ENCODE measurements at places on chromosomes 2 and 18. TPM values are rescaled to one million over a fixed set of nuclear protein-coding genes. Genes with fewer than 3 reads are reported as not detected.

GRCh38 chr2:145599756-145600155 lies 1079.8 kb upstream of the ZEB2 start:
- DNase-seq = no peak

- peak; percentile 40 for DNase-seq
These were observed 84.5 kb downstream of the POU3F3 start for GRCh38 chr2:104938231-104938941.

- no peak for DNase-seq
These were observed 300.4 kb upstream of the TNP1 start for GRCh38 chr2:217160103-217160743.

- DNase-seq = no peak
These were observed 68.6 kb downstream of the DHRS9 start for GRCh38 chr2:169137924-169138323.

DNA sequence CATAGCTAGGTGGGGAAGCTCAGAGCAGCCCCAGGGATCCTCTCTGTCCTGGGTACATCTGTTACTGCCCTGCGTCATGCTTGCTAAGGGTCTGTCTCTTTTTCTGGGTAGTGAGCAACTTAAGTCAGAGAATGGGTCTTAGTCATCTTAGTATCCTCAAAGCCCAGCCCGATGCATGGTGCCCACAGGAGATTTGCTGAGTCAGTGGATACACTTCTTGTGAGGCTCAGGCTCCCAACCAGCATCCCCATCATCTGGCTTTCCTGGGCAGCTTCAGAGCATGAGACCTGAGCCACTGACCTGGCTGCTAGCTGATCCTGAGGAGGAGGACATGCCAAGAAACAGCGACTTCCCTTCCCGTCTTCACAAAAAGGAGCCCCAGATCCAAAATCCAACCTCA lies 10.0 kb downstream of the FOXI3 start:
- DNase-seq = no peak

DNA sequence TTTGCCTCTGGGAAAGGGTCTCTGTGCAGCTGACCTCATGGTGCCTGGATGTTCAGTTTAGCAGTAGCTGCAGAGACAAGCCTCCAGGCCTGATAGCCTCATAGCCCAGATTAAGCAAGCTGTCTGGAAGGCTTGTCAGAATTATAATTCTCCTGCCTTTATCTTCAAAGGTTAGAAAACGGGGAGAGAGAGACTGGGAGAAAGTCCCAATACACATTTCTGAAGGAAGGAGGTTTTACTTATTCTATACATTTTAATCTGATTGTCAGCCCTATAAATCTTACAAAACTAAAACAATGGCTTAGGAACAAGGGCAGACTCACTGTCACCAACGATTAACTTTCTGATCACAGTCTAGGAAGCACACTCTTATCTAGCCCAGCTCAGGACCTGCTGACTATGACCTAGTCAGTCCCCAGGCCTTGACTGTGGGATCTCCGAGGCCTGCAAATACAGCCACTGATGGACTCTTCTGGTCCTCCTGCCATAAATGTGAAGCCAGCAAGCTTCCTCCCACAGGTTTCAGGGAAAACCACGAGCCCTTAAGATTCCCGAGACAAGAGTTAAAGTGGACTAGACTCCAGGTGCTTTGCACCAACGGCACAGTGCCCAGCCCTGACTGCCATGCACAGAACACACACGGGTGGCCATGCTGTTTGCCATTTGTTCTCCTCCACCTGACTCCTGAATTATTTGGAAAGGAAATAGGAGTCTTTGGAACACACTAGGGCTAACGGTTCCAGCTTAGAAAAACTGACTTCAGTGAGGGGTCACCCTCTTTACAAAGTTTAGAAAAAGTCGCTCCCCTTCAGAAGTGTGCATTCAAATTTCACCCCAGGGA lies 111.4 kb upstream of the SMAD7 start:
- no peak for DNase-seq

GRCh38 chr2:194556629-194557028 lies 1100.4 kb upstream of the SLC39A10 start:
- DNase-seq = no peak

GRCh38 chr2:180559771-180560170 lies 420.6 kb upstream of the UBE2E3 start:
- no peak for DNase-seq

DNA sequence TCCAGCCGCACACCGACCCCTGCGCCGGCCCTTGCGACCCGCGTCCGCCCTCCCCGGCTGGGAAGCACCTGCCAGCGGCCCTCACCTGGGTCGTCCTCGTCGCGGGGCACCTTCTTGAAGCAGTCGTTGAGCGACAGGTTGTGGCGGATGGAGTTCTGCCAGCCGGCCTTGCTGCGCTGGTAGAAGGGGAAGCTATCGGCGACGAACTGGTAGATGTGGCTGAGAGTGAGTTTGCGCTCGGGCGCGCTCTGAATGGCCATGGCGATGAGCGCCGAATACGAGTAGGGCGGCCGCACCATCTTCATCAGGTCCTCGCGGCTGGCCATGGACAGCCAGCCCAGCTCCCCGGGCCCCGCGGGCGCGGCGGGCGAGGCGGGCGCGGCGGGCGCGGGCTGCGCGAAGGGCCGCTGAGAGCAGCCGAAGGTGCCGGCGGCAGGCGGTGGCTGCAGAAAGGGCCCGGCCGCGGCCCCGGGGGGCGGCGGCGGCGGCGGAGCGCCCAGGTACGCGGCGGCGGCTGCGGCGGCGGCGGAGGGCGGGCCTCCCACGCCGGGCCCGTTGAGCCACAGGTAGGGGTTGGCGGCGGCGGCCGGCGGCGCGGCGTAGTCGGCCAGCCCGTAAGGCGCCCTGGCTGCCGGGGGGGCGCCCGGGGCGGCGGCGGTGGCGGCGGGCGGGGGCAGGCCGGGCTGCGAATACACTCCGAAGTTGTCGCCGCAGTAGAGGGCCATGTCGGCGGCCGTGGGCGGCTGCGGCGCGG lies 505 bp downstream of the FOXI3 start:
- DNase-seq = no peak

GRCh38 chr18:56089612-56090258 lies 501.7 kb upstream of the TCF4 start:
- no peak for DNase-seq

GRCh38 chr2:3631161-3631850 lies 26.7 kb upstream of the ALLC start:
- no peak for DNase-seq

- DNase-seq = no peak
These were observed 124.9 kb downstream of the RDH14 start for GRCh38 chr2:18435426-18436037.

DNA sequence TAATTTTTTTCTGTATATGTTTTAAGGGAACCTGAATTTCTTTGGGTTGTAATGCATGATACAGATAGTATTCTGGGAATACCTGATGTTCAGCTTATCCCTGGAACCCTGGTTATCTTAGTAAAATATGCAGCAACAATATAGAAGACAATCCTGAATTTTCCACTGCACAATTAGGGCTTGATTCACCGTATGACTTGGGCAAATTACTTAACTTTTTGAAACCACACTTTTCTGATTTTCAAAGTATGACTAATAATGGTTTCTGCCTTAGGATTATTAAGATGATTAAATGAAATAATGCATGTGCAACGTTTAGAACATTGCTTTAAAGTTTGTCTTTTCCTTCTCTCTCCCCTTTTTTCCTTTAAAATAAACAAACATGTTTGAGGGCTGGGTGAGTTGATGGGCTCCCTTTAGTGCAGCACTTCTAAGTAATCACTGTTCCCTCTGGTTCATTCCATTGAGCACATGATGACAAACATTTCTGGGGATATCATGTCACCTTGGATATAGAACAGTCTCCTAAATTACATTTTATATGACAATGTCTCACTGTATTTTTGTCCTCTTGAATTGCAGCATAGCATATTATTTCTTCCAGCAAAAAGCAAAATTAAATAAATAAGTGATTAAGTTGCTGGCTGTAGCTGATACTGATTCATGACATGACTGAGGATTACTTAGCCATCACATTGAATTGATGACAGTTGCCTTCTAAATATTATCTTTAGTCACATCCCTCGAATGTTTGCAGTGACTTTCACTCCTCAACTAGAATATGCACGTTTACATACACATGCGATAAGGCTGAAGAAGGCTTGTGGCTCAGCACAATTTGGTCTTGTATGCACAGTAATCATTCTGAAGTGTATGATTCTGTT lies 254.5 kb downstream of the NEDD4L start:
- DNase-seq = no peak

GRCh38 chr2:234345921-234346320 lies 151.0 kb downstream of the ARL4C start:
- no peak for DNase-seq

DNA sequence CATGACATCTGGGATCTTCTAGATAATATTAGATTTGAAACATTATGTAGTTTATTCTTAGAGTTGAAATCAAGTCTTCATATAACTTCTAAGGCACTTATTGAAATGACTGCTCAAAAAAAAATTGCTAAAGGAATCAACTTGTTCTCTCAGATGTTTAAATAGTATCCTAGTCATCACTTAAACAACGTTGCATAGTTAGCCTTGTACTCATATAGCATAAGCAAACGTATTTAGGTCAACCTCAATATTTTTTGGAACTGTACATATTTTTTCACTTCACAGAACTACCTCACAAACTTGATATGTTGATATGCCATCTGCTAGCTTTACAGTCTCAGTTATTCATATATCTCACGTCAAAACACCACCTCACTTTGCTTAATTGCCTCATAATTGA lies 47.1 kb upstream of the CREB1 start:
- DNase-seq = no peak

GRCh38 chr18:31634331-31634713 lies 42.6 kb downstream of the TTR start:
- DNase-seq = no peak

DNA sequence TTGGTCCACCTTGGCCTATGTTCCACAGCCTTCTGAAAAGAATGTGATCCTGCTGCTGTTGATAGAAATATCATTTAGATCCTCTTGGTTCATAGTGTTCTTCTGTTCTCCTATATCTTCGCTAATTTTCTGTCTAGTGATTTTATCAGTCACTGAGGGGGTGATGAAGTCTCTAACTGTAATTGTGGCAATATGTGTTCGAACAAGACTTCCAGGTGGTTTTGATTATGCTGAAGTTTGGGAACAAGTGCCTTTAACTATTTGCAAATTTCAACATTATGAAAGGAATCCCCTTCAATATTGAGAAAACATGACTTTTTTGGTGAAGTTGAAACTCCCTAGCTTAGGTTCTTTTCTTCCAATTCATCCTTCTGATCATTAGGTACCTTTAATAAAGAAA lies 140.4 kb downstream of the MTX2 start:
- DNase-seq = no peak

DNA sequence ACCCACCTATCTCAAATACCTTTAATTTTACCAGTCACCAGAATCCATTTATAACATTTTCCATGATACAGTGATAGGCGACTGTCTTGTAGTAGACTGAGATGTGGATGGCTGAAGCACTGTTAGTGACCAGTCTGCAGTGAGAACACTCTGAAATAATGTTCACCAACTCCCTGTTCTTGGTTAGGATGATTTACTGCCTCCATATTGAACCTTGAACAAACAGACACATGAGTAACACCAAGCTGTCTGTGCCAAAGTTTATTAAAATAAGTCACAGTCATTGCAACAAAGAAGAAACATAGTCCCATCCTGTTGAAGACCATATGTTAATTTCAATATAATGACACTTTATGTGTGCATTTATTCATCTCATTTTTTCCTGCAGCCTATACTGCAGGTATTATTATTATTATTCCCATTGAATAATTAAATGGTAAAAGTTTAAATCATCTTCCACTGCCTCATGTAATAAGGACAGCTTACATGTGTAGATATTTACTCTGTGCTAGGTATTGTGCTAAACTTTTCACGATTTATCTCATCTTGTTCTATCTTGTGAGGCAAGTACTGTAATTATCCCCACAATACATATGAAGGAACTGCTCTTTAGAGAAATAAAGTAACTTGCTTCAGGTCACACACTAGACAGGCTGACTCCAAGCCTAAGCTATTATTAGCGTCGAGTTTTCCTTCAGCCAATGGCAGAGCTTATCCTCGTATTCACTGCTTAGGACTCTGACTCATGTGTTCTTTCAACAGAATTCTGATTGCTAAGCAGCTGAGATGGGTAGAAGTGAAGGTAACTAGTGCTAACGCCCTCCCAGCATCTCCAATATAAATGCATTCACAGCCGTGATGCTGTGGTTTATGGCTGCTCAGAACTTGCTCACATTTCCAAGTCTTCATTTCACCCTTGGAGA lies 62.5 kb downstream of the ONECUT2 start:
- DNase-seq = no peak

GRCh38 chr2:43218702-43219382 lies 7.6 kb downstream of the ZFP36L2 start:
- DNase-seq = no peak

GRCh38 chr2:98072442-98072841 lies 14.5 kb upstream of the VWA3B start:
- DNase-seq = no peak

The ATP6V1B1 gene
- 0.81 TPM for total RNA-seq

The EMX1 gene
- total RNA-seq = 1.0 TPM

The DSC2 gene
- total RNA-seq = 12.2 TPM

The MCEE gene
- total RNA-seq = 2.4 TPM

The HAAO gene
- 2.2 TPM for total RNA-seq

The CROCC2 gene
- total RNA-seq = not detected

The KCNS3 gene
- total RNA-seq = 16.2 TPM

The ANKRD30B gene
- total RNA-seq = 0.17 TPM

The TBR1 gene
- total RNA-seq = not detected

The PAIP2B gene
- 0.87 TPM for total RNA-seq
